T-cell (primary cell): ENCODE measurements at places on chromosomes 11 and 22. TPM values are rescaled to one million over a fixed set of nuclear protein-coding genes. Genes with fewer than 3 reads are reported as not detected.

- no peak for DNase-seq
Measured at GRCh38 chr11:90220391-90220790, 2.5 kb downstream of the CHORDC1 start.

DNA sequence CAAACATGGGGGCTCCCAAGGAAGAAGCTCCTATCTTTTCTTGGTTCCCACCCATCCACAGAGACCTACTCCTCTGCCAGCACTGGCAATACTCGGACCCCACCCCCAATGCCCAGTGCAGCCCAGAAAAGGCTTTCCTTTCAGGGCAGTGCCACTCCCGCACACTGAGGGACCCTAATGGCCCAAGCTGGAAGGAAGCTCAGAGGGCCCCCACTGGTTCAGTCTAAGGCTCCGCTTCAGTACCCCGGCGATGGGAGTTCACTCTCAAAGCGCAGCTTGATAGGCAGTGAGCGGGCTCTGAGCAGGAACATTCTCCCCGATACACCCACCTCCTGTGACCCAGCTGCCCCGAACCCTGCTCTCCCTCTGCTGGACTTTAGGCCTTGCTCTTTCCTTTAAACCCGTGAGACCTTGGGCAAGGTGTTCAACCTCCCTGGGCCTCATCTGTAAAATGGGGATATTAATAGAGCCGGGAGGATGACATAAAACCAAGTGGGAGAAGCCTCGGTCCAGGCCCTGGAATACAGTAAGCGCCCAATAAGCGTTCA, 48.4 kb downstream of the CHRDL2 start:
- no peak for DNase-seq

DNA sequence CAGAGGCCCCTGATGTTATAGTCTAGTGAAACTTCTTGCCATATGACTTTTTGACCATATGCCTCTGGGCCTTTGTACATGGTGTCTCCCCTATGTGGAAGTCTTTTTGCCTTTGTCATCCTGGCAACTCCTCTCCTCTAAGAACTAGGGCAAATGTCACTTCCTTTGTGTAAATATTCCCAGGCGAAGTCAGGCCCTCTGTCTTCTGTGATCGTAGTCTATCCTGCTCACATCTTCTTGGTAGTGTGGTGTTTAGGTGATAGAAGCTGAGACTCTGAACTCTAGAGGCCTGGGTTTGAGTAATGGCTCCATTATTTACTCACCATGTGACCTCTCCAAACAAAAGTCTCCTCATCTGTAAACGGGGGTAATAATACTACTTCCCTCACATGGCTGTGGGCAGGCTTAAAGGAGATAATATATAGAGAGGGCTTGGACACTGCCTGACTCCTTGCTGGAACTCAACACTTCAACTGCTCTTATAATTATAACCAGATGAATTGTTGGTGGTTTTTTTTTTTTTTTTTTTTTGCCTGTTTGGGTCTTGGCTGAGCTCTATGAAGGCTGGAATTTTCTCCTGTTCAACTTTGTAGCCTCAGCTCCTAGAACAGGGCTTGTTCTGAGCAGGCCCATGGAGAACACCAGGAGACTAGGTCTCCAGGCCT, 43.8 kb downstream of the INSC start:
- DNase-seq = no peak

DNA sequence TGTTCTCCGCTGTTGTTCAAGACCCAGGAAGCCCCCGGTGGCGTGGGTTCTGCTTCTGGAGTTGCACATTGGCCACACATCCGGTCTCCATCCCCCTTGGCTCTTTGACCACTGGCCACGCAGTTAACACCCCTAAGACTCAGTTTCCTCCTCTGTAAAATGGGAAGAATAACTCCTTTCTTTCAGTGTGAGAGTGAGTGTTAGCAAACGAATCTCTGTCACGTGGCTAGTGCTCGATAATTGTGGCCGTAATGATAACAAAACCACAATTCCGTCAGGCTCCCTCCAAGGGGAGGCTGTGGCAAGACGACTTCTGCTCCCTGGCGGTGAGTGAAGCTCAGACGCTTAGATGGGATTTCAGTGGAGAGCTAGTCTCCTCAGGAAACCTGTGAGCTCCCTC, 315.2 kb upstream of the B3GAT1 start:
- no peak for DNase-seq

The NUDT8 gene
- total RNA-seq = 5.3 TPM
